Cortex of kidney (tissue), 1 donor: ENCODE measurements at places on chromosomes 12 and 14.

- no peak for DNase-seq
These were observed 24.9 kb upstream of the TMED2 start for GRCh38 chr12:123559468-123559867.

DNA sequence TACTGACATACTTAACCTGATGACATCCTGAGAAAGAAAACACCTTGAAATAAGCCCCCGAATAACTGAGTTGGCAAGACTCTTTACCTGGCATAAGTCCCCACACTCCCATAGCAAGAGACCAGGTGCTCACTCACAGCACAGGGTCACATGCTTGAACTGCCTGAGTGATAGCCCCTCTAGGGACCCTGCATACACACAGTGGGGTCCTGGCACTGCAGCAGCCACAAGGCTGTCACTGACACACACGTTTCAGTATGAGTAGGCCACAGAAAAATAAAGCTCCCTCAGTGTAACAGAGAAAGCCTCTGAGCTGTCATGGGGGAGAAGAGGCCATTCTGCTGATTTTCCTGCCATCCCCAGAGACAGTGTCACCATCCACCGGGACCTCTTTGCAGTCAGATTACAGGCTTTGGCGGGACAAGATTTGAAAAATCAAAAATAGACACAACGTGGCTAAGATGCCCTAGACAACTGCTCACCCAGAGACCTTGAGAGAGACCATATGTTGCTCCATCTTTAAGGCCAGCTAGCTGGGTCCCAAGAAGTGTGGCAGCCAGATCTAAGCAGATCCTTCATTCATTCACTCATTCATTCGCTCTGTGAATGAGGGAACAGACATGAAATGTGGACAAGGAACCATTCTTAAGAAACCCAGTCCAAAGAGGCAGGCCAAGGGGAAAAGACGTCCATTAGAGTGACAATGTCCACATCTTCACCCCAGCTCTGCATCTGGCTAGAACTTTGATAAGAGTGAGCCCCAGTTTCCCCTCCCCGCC, 1.6 kb downstream of the SCARB1 start:
- DNase-seq, result no peak

DNA sequence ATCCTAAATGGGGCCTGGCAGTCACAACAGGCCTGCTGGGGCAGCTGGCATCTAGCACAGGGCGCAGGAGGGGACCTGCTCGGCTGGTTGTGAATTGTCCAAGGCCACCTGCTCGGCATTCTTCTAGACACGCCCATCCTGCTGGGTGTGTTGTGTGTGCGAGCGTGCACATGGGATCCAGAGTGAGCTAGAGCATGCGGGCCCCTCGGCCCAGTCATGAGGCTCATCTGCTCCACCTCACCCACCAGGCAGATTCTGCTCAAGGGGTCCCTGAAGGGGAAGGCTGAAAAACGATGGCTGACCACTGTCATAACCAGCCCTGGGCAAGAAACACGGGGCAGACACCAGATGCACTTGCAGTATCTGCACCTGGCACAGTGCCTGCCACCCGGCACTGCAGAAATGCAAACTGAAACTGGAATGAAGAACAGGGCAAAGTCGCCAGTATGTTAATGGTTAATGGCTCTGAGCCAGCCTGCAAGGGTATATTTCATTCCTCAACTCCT, 31.8 kb downstream of the MAX start:
- DNase-seq, result no peak

DNA sequence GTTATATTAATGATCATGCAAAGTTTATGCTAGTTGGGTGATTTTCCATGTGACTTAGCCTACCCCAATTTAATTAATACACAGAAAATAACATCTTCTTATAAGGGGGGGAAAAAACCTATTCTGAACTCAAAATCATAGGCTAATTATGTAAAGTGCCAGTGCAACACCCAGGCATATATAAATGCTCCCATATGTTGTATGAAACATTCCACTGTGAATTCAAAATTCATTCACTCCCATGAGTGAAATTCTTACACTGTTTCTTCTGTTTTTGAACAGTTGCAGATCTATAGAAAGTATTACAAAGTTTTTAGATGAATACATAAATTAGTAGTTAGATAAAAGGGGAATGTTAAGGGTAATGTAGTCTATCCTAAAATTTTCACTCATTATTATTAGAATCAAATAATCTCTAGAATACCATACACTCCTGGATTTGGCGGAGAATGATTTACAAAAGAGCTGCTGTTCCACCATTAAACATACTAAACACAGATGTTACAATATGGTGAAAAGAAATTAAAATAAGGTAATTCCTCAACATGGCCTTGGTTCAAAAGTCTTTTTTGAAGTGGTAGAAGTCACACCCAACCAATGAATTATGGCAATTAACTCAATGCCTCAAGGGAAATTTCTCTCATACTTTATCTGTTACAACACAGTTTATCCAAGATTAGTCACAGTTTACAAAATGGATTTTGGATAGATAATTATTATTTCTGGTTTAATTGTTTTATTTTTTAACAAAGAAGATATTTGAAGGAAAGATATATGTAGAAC, 454.1 kb upstream of the FLRT2 start:
- DNase-seq, result no peak

DNA sequence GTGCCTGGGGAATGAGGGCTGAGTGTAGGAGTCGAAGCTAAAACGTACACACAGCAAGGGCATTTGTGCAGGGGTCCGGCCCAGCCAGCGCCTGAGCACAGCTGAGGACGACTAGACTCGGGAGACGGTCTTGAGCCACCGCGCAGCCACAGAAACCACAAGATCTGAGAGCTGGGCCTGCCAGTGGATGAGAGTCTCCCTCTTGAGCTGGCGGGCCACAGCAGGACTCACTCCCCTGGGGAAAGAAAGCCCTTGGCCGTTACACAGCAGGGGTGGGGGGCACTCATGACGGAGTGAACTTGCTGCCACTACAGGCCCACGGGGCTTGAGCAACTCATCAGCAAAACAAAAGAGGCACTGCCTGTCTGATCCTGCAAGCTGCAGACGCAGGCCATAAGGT, 23.0 kb downstream of the STX2 start:
- DNase-seq, result no peak

DNA sequence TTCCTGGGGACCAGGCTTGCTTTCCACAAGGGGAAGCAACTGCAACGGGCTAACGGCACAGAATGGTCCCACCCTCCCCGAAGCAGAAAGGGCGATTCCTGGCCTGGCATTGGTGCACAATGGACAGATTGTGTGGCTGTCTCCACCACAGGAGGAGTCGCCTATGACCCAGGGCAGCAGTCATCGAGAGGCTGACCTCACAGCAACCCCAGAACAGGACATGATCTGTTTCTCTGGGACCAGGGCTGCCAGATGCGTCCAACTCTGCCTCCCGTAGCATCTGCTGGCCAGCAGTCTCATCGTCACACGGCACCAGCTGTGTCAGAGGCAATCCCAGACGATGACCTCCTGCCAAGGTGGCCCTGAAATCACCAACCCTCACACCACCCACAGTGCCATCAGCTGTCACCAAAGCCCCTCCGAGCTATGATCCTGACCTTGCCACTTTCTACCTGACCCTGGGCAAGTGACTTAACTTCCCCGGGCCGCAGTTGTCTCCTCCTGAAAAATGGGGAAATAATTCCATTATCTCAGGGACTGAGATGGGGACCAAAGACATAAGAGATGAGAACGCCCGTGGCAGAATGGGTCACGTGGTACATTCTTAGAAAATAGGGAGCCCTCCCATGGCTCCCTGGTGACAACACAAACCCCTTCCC, 86.7 kb downstream of the CHGA start:
- no peak for DNase-seq

- DNase-seq, result no peak
These were observed 81.7 kb downstream of the RIN3 start for GRCh38 chr14:92595267-92595666.

GRCh38 chr12:132521712-132522292, 31.9 kb downstream of the FBRSL1 start:
- DNase-seq, result no peak

DNA sequence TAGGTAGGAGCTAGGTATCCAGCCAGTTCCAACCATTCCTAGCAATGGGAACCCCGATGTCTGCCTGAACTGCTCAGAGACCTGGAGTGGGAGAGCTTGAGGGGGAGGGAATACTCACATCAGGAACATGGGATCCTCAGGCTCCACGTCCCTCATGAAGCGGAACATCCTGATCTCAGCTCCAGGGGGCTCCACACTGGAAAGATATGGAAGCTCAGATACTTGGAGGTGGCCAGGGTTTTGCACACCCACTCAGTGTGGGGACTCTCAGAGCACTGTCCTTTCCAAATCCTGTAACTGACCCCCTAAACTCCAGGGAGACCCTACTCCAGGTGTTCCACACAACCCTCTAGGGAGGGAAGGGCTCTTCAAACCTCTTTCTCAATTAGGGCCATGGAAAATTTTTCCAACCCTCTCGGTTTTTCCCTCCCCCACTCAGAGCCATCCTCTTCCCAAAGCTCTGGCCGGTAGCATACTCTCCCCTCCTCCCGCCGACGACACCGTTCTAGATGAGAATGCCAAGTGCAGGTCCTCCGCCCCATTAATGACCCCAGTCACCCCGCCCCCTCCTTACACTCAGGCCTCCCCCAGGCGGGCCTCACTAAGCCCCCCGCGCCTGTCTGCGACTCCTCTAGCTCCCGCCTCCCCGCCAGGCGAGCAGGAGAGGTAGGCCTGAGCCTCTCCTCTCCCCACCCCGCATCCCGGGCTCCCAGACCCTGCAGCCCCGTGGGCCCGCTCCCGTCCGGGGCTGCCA, 597 bp downstream of the MLF2 start:
- no peak for DNase-seq

- DNase-seq, result no peak
These were observed 10.7 kb downstream of the CCDC196 start for GRCh38 chr14:66496911-66497310.

- no peak for DNase-seq
These were observed 9.8 kb downstream of the CCER1 start for GRCh38 chr12:90945070-90945649.

DNA sequence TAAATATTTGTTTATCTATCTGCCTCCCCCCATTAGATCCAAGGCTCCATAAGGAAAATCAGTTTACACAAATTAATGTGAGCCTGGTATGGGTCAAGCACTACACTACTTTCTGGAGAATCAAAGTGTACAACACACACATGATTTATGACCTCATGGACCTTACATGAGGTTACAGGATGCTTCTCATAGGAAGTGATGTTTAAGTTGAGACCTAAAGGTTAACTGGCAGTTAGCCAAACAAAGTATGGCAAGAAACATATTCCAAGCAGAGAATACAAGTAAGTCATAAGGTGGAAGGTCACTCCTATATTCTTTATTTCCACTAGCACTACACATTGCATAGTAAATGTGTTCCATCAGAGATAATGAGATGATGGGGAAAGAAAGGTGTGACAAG, 39.2 kb downstream of the OSBPL8 start:
- DNase-seq, result no peak

DNA sequence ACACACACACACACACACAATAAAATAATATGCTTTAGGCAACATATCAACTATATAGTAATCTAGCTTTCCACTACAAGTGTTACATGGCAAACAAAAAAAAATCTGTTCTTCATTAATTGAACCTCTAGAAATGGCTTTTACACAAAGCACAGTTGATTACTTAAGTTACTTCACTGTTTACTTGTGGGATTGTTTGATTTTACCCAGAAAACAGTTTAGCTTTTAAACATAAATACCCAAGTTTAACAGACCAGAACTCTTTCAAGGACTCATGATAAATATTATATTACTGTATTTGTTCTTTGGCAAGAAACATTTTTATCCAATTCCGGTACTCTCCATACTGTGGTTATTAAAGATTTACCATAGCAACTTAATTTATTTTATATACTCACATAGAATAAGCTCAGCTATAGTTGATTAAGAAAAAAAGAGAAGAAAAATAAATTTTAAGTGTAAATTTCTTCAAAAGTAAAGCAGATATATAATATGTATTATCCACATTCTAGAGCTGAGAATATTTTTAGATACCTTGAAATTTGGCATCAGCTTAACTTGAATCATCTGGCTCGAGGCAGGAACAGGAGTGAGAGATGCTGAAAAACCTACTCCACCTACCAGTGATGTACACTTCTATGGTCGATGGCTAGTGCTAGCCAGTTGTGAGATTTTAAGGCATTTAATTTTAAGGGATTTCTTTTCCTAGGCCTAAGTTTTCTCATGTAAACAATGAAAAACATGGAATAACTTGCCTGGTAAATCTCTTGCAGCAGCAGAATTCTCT, 126.0 kb downstream of the BTG1 start:
- no peak for DNase-seq

DNA sequence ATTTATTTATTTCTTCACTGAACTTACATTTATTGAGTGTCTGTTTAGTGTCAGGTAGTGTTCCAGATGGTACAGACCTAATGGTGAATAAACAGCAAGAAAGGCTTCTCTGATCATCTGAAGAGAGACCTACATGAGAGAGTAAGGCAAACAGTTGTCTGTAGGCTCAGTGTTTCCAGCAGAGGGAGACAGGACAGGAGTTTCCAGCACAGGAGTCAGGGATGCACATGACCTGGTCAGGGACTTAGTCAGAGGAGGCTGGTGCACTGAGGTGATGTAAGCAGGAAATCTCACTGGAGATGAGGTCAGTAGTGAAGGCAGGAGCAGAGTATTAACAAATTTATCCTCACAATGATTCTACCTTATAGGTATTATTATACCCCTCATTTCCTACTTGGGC, 233.2 kb downstream of the MDGA2 start:
- DNase-seq, result no peak
